ENCODE measurements at places on chromosomes 16 and 17. TPM values are rescaled to one million over a fixed set of nuclear protein-coding genes. Genes with fewer than 3 reads are reported as not detected.
A peak's percentile ranks its signal among the peaks of the same experiment; 100 is the strongest.

GRCh38 chr16:66548868-66549267 is 1.1 kb downstream of the TK2 start:
- H3K36me3 ChIP-seq = peaks cover 24% of the 10 kb centered on the region
- H3K4me1 ChIP-seq = peaks cover 50% of the 10 kb centered on the region
- H3K4me3 ChIP-seq = peak overlapping the region; percentile 71

DNA sequence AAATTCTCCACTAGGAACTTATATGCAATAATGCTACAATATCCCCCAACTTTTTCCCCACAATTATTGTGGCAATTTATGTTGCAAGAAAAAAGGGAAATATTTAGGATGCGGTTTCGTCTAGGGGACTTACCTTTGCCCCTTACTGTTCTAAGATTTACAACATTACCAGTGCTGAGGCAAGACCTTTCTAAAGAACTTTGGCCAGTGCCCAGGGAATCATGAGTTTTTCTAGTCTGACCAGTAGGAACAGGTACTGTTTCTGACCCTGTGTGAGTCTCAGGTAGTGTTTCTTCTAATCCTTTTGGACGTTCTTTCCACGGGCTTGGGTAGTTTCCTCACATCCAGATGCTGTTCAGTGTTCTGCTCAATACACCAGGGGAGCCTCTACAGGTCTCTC is 373.7 kb downstream of the HAPSTR1 start:
- H3K27ac ChIP-seq = no peak overlapping the region
- H3K4me1 ChIP-seq = no peaks in the 10 kb centered on the region

GRCh38 chr16:88770461-88771293 is 14.3 kb downstream of the PIEZO1 start:
- H3K4me3 ChIP-seq = no peak overlapping the region
- peaks cover 49% of the 10 kb centered on the region for H3K4me1 ChIP-seq
- no peak for DNase-seq

DNA sequence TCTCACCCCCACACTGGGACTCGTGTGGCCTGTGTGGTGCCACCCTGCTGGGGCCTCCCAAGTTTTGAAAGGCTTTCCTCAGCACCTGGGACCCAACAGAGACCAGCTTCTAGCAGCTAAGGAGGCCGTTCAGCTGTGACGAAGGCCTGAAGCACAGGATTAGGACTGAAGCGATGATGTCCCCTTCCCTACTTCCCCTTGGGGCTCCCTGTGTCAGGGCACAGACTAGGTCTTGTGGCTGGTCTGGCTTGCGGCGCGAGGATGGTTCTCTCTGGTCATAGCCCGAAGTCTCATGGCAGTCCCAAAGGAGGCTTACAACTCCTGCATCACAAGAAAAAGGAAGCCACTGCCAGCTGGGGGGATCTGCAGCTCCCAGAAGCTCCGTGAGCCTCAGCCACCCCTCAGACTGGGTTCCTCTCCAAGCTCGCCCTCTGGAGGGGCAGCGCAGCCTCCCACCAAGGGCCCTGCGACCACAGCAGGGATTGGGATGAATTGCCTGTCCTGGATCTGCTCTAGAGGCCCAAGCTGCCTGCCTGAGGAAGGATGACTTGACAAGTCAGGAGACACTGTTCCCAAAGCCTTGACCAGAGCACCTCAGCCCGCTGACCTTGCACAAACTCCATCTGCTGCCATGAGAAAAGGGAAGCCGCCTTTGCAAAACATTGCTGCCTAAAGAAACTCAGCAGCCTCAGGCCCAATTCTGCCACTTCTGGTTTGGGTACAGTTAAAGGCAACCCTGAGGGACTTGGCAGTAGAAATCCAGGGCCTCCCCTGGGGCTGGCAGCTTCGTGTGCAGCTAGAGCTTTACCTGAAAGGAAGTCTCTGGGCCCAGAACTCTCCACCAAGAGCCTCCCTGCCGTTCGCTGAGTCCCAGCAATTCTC is 27.4 kb downstream of the STH start:
- no peak for DNase-seq
- no peak overlapping the region for H3K4me3 ChIP-seq
- peaks cover 27% of the 10 kb centered on the region for H3K4me1 ChIP-seq
- peaks cover 23% of the 10 kb centered on the region for H3K36me3 ChIP-seq

- peaks cover 2% of the 10 kb centered on the region for H3K27me3 ChIP-seq
- no peak overlapping the region for H3K27ac ChIP-seq
- no peaks in the 10 kb centered on the region for H3K36me3 ChIP-seq
These were observed 19.1 kb upstream of the CD79B start for GRCh38 chr17:63950940-63951907.

Gene OR1E2
- total RNA-seq = not detected
